Calu3 (cell line): ENCODE measurements at places on chromosomes 6 and 20.
A peak's percentile ranks its signal among the peaks of the same experiment; 100 is the strongest.

- DNase-seq, result no peak
These were observed 32.9 kb downstream of the MMUT start for GRCh38 chr6:49430187-49430586.

DNA sequence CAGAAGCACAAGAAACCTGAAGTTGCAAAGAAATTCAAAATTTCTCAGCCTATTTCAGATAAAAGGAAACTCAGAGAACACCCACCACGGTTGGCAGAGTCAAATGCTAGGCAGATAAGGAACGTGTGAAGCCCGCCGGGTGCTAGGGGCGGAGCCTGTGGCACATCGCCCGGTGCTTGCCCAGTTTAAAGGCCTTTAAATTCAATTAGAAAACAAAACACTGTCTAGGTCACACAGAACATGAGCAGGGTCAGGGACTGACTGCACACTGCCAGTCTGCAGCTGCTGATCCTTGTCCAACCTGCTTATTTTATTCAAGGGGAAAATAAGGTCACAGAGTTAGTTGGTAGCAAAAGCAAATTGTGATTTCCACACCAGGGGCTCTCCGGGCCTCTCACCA is 75.8 kb downstream of the PSMG4 start:
- no peak for DNase-seq

- DNase-seq, result no peak
These were observed 2.1 kb downstream of the SERAC1 start for GRCh38 chr6:158165919-158166416.

GRCh38 chr6:152576525-152576924 is 60.6 kb downstream of the SYNE1 start:
- no peak for DNase-seq

DNA sequence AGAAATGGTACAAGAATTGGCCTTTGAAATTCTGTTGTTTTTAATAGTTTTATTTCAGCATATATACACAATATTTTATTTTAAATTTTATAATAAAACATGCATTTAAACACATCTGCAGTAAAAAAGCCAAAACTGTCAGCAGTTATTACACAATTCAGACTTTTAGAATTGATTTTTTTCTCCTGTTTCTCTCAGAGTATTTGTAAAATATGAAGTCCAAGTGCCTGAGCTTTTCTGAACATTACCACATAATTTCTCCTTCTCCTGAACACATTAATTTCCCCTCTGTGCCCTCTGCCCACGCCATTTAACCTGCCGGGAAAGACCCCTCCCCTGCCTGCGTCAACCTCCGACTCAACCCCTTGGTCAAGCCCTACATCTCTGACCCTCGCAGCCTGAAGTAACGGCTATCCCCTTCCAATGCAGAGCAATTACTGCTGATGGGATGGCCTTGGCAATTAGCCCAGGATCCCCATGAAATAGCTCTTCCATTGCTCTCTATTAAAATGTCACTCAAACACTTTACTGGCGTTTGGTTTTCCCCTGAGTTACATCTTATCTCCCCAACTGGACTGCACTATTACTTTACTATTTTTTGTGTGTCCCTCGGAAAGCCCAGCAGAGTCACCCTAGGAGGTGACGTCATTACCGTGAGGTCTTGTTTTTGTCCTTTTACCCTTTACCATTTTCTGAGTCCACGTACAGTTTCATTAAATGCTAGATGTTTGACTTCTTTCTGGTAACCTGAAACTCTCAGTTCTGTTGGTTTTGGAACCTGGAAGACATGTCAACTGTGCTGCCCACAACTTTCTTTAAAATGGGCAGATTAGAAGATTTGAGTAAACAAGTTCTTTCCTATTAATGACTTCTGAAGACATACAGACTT is 146.7 kb upstream of the TAB2 start:
- DNase-seq, result no peak

- peak; percentile 93 for DNase-seq
These were observed 27.3 kb upstream of the STX16 start for GRCh38 chr20:58623579-58624473.

DNA sequence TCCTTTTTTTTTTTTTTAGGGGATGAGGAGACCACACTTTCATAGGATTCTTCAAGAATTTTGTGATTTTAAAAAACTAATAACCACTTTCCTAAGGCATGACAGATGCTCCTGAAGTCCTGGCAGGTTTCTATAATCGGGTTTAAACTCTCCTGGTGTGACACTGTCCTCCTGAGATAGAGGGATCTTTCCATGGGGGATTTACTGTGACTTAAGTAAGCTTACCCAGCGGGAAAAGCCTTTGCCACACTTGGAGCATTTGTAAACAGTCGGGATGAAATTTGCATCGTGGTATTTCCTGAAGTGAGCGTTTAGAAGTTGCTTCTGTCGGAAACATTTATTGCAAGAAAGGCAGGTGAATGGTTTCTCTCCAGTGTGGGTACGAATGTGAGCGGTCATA is 16.6 kb downstream of the CTCFL start:
- DNase-seq, result no peak

- no peak for DNase-seq
These were observed 975 bp downstream of the BMP7 start for GRCh38 chr20:57265336-57265996.

- no peak for DNase-seq
These were observed 38.3 kb downstream of the FAM120B start for GRCh38 chr6:170344631-170345576.

DNA sequence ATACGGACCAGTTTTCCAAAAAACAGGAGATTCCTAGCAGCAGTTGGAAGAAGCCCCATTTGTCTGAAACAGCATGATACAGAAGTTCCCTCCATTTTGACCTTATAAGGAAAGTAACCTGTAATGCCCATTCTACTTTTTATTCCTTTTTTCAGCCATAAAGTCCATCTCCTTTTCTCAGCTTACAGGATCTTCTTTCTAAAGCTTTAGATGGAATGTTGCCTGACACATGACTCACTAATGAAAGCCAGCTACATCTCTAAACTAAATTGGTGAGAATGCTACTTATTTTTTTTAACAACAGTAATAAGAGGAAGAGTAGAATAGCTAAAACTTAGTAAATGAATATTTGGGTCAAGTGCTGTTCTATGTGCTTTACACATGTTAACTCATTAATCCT is 234.1 kb downstream of the CDH26 start:
- no peak for DNase-seq

- DNase-seq, result no peak
These were observed 8.6 kb upstream of the CARMIL1 start for GRCh38 chr6:25270559-25270958.

- DNase-seq, result no peak
These were observed 222.2 kb downstream of the BTBD9 start for GRCh38 chr6:38417521-38417920.

DNA sequence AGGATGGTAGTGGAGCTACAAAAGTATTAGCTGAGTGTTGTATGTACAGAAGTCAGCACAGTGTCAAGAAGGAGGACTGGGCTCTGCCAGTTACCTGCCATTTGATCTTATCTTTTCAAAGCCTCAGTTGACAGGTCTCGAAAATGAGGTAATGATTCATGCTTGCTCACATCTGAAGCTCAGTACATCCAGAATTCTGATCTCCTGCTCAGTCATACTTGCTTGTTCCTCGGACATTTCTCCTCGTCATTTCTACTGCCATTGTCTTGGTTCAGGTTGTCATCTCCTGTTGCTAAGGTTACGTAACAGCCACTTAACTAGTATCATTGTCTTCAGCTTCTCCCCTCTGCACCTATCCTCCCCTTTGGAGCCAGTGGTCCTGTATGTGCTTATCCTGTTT is 89.5 kb downstream of the SLX4IP start:
- no peak for DNase-seq

DNA sequence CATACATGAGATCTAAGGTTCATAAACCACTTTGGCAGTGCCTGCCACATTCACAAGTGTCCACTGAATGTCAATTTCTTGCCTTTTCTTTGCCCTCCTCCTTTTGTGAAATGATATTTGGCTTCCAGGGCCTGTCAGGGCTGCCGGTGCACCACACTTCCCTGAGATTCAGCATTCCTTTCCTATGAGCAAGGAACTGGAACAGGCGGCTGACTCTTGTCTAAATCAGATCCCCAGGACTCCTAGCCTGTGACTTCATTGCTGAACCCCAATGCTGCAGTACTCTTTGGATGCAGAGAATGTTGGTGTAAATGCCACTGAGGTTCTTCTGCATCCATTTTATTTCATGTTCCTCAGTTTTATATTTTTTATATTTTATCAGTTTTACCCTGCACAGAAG is 172.2 kb downstream of the ARID1B start:
- peak; percentile 41 for DNase-seq

DNA sequence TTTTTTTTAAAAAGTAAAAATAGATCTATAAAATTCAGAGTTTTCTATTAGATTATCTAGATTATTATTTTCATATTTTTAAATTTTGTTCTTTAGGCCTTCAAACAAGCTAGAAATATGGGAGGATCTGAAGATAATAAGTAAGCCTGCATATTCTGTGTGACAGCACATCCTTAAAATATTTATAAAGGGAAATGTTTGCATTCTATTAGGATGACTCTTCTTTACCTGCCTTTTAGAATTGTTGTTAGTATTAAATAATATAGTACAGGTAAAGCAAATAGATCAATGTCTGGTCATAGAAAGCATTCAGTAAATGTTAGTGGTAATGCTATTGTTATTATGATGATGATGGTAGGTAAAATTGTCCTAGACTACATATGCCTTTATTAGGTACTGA is 17.4 kb downstream of the PEX3 start:
- no peak for DNase-seq

- DNase-seq, result no peak
These were observed 216.9 kb downstream of the DOK5 start for GRCh38 chr20:54692168-54692887.

- DNase-seq, result no peak
These were observed 11.4 kb downstream of the EZR start for GRCh38 chr6:158807515-158808441.

- DNase-seq, result no peak
These were observed 7.7 kb downstream of the NPEPL1 start for GRCh38 chr20:58700121-58700821.

DNA sequence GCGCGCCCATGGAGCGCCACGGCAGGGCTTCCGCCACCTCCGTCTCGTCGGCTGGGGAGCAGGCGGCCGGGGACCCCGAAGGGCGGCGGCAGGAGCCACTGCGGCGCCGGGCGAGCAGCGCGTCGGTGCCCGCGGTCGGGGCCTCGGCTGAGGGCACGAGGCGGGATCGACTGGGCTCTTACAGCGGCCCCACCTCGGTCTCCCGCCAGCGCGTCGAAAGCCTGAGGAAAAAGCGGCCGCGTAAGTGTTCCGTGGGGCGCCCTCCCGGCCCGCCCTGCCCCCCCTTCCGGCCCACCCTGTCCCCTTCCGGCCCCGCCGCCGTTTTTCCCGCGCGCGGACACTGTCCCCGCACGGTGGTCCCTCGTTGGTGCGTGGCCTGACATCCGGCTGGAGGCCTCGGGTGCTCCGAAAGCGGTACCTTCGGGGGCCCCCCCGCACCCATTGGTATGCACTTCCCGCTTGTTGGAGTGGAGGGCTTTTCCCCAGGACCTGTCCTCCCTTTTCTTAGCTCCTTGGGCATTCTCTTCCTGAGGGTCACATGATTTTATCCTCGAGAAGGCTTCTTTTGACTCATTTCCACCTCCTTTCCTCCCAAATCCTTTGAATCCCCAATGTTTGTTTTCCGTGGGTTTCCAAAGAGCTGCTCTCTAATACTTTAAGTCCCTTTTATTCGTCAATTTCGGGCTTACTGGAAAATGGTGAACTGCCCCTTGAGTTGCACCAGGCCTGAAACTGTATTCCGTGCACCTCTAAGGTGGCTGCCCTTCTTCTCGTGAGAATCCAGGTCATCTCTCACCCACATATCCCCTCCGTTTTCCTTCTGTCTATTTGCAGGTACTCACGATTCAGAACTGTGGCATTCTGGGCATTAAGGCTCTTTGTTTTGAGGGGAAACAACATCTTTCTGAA is 556 bp downstream of the PANK2 start:
- DNase-seq, result peak; percentile 11

GRCh38 chr6:112983713-112984261 is 636.7 kb downstream of the RFPL4B start:
- DNase-seq, result no peak
